ENCODE measurements at places on chromosomes 2 and 18. TPM values are rescaled to one million over a fixed set of nuclear protein-coding genes. Genes with fewer than 3 reads are reported as not detected.

- no peak for DNase-seq
Measured at GRCh38 chr2:103292573-103292972, 530.7 kb downstream of the TMEM182 start.

GRCh38 chr2:187447336-187447735 is 716 bp downstream of the CALCRL start:
- DNase-seq, result no peak

The EMILIN2 gene
- total RNA-seq, result 0.07 TPM

The UGT1A10 gene
- not detected for total RNA-seq

The SLC9A4 gene
- 0.85 TPM for total RNA-seq

The HTRA2 gene
- 23.2 TPM for total RNA-seq
